ENCODE measurements at places on chromosomes 1 and 21. TPM values are rescaled to one million over a fixed set of nuclear protein-coding genes. Genes with fewer than 3 reads are reported as not detected.

The RHD gene
- not detected for total RNA-seq

The TCHHL1 gene
- not detected for total RNA-seq

The TEX38 gene
- not detected for total RNA-seq

DNA sequence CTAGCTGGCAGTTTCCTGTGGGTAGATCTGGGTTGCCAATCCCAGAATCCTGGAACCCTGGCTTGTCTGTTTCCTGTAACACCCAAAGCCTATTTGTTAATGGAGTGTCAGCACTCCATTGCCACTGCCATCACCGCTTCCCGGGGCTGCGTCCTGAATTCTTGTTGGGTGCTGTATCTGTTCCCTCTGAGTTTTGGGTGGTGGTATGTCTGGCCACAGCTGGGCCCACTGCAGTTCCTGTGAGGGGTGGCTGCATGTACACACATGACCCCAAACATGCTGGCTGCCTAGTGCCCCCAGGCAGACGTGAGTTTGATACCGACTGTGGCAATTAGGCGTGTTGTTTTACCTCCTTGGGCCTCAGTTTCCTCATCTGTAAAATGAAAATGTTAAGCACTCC lies 29.3 kb downstream of the NAV1 start:
- no peak for DNase-seq

DNA sequence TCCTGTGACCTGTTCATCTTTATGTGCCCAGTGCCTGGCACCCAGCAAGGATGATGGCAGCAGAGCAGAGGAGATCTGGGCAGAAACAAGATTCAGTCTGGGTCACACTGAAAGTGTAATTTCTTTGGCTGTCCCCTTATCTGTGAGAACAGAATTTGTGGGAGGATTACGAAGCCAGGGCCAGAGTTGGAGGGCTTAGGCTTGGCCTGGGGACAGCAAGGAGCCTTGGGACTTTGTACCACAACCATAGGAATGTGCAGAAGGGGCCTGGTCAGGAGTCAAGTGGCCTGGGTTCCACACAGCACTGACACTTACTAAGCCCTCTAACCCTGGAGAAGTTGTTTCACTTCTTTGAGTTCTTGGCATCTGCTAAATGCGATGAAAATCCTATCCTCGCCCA lies 12.8 kb downstream of the PMVK start:
- no peak for DNase-seq

GRCh38 chr21:43913928-43914327 lies 48.9 kb downstream of the AGPAT3 start:
- DNase-seq: no peak

DNA sequence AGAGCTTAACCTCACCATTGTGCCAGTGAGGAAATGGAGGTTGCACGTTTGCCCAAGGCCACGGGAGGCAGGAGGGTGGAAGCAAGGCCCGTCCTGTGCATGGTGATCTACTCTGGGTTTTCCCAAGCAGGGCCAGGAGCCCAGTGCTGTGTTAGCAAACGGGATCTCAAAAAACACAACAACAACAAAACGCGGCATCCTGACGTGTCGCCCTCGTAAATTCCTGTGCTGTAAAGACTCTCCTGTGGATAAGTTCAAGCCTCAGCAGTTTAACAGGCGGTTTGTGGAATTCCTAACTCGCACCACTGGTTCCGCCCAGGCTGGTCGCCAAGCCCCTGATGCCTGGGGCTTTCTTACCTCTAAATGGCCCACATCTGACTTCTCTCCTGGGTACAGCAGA lies 39.1 kb downstream of the TFF3 start:
- no peak for DNase-seq
